ENCODE measurements at places on chromosomes 13 and 19. TPM values are rescaled to one million over a fixed set of nuclear protein-coding genes. Genes with fewer than 3 reads are reported as not detected.

- DNase-seq, result no peak
Measured at GRCh38 chr19:29454109-29454508, 71.7 kb upstream of the VSTM2B start.

GRCh38 chr13:97279913-97280312 is 57.8 kb downstream of the MBNL2 start:
- no peak for DNase-seq

DNA sequence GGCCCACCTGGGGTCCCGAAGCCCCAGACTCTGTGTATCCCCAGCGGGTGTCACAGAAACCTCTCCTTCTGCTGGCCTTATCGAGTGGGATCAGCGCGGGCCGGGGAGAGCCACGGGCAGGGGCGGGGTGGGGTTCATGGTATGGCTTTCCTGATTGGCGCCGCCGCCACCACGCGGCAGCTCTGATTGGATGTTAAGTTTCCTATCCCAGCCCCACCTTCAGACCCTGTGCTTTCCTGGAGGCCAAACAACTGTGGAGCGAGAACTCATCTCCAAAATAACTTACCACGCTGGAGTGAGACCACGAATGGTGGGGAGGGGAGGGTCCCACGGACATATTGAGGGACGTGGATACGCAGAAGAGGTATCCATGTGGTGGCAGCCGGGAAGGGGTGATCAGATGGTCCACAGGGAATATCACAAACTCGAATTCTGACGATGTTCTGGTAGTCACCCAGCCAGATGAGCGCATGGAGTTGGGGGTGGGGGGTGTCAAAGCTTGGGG is 1.0 kb upstream of the ICAM5 start:
- DNase-seq, result no peak

GRCh38 chr13:84684804-84685203 is 802.5 kb upstream of the SLITRK1 start:
- no peak for DNase-seq

DNA sequence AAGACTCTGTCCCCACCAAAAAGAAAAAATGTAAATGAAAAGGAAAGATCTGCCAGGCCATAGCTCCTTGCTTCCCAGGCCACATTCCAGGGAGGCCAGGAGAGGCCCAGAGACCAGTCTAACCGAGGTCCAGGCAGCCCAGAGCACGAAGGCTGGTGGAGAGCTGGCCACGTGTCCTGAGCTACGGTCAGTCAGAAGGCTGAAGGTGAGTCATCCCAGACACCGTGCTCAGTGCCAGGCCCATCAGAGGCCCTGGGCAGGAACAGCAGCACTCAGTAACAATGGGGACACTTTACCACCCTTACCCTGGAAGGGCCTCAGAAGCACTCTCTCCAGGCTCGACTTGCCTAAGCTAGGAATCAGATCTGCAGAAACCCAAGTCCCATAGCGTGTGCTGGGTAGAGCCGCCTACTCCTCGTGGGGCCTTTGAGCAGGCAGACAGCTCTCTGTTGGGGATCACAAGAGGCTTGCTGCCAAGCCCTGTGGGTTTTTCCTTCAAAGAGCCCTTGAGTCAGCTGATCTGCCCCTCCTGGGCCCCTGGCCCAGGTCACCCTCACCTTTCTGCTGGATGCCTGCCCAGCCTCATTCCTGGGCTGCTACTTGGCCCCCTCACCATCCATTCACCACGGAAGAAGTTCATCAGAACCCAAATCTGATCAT is 11.6 kb upstream of the DNMT1 start:
- DNase-seq, result no peak

DNA sequence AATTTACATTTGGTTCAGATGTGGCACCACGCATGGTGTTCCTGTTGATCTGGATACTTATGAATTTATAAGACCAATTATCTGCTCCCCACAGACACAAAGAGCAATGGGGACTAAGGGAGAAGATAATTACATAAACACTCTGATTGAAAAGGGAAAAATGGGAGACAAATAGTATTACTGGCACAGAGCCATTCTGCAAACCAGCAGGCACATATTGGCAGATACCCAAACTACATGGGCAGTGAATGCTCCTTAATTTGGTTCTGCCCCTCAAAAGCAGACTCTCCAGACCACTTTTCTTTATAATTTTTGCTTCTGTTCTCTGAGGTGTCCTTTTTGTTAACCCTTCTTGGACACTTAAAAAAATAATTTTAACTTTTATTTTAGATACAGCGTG is 1674.2 kb downstream of the PCDH9 start:
- DNase-seq, result no peak

- no peak for DNase-seq
Measured at GRCh38 chr13:44921931-44922758, 67.1 kb downstream of the NUFIP1 start.

DNA sequence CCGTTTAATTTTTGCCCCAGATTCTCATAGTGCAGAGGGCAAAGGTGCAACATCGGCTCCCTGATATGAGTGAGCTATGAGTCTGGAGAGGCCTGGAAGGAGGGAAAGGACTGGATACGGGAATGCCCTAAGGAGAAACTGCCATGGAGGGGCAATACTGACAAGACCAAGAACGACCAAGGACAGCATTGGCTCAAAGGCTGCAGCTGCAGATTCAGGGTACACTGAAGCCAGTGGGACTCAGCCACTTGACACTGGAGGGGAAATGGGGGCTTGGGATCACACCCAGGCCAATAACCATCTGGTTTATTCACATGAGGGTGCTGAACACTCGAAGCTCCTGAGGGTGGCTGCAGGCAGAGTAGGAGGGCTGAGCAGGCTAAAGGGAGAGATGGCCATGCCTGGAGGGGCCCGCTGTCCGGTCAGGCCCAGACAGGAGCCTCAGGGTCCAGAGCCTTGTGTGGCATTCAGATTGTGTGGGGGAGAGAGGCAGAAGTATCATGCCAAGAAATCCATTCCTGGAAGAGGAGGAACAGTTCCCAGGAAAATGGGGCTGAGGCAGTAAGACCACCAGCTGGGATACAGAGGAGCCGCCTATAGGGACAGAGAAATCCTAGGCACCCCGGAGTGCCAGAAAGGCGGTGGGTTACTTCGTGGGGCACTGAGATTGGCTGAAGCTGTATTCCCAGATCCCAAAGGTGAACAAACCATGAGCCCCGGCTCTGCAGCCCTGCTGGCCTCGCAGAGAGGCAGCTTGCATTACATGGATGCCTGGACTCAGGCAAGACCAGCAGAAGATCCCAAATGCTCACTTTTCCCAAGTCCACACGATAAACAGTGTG is 20.7 kb downstream of the COL4A1 start:
- no peak for DNase-seq

DNA sequence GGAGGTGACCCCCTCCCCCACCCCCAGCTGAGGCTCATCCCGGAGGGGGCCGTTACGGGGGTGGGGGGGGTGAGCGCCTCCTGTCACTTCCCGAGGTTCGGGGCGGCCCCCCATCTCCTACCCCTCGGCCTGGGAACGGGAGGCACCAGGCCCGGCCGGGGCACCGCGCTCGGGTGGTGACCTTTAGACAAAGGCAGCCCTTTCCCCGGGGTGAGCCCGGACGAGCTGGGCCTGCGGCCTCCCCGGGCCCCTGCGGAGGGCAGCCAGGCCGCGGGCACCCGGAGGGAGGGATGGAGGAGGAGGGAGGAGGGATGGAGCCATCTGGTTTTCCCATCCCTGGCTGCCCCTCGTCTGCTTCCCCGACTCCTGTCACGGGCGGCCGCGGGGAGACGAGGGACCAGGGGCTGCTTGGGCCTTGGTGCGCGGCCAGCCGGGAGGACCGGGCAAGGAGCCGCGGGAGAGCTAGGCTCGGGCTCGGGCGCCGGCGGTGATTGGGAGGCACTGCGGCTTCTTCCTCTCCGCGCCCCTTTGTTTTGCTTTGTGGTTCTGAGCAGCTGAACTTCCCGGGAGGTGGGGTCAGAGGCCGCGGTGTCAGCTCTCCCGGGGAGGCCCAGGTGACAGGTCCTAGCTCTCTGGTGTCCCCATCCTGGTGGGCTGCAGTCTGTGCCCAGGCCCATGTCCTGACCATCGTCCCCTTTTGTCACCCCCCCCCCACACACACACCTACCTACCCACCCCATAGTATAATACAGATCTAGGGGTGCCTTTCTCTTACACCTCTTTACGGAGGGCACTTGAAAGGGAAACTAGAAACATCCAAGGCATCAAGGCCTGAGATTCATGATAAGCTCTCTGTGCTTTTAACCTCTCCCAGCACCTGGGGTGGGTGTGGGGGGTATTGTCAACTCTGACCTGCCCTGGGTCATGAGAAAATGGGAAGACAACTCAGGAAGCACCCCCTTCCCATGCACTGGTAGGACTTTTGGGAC is 1.3 kb downstream of the BICRA start:
- no peak for DNase-seq

GRCh38 chr13:93345770-93346169 is 119.2 kb downstream of the GPC6 start:
- peak; percentile 31 for DNase-seq

GRCh38 chr13:48153186-48153585 is 58.3 kb upstream of the MED4 start:
- no peak for DNase-seq

DNA sequence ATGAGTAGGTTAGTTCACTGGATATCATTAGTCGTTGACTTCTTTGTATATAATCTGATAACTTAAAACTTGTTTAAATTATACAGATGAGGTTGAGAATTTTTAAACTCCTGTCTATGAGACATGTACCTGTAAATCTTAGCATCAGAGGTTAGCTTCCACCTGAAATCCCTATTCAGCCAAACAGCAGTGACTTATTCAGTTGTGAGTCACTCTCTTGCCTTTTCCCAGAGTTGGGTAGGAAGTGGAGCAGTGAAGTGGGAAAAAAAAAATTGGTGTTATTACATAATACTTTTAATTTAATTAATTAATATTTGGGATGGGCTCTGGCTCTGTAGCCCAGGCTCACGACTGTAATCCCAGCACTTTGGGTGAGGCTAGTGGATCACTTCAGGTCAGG is 32.9 kb downstream of the ZNF701 start:
- DNase-seq, result no peak

- DNase-seq, result no peak
Measured at GRCh38 chr13:24503379-24503696, 9.2 kb downstream of the PARP4 start.

DNA sequence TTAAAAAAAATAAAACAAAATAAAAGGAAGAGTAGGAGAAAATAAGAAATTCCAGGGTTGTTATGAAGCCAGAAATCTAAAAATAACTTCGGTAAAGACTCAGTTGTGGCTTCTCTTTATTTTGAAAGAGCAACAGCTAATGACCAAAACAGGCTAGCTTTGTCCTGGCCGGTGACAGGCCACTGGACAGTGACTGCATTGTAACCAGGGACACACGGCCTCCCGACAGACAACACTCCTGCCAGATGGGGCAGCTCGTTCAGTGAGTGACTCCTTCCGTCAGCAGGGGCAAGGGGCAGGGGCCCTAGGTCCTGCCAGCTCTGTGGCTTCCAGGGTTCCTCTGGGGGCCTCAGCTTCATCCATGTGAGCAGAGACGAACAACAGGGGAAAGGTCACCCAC is 173.4 kb downstream of the KATNAL1 start:
- no peak for DNase-seq

- no peak for DNase-seq
Measured at GRCh38 chr19:737591-738093, 13.3 kb upstream of the MISP start.

- DNase-seq, result no peak
Measured at GRCh38 chr13:105177265-105177900, 1358.1 kb downstream of the EFNB2 start.

EXOC3L2 gene
- polyA plus RNA-seq, result 7.1 TPM

LILRB4 gene
- 1.1 TPM for polyA plus RNA-seq
